ENCODE measurements at places on chromosomes 11 and 22.
A peak's percentile ranks its signal among the peaks of the same experiment; 100 is the strongest.

DNA sequence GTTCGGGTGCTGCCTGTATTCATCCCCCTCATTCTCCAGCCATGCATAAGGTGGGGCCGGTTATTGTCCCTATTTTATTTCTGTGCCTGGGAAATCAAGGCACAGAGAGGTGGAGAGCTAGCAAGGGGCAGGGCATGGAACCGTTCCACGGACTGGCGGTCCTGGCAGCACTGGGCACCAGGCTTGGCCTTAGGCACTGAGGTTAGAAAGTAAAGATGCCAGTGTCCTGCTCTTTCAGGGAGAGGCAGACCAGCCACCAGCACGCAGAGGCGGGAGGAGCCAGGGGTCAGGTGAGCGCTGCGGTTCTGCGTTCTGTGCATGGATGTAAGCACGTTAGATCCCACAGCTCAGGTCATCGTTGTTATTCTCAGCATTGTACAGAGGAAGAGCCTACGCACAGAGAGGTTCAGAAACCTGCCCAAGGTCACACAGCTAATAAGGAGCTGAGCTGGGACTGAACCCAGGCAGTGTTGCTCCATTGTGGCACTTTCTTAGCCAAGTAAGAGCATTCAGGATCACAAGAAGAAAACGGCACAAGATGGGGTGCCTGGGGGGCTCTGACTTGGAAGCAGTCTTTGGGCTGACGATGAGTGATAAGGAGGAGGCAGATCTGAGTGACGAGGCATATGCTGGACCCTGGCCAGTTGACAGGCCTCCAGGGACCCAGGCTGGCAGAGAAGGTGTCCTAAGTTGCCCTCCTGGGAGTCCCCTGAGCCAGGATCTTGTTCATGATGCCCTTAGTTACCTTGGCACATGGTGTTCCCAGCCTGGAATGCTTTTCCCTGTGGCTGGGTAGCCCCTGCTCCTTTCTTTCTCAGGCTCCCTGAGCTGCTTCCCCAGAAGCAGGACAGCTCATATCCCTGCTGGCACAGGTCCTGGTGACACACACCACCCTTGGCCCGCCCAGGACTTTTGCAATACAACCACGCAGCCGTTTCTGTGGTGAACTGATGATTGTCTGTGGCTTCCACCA lies 41.1 kb downstream of the OSBPL5 start:
- DNase-seq: no peak

DNA sequence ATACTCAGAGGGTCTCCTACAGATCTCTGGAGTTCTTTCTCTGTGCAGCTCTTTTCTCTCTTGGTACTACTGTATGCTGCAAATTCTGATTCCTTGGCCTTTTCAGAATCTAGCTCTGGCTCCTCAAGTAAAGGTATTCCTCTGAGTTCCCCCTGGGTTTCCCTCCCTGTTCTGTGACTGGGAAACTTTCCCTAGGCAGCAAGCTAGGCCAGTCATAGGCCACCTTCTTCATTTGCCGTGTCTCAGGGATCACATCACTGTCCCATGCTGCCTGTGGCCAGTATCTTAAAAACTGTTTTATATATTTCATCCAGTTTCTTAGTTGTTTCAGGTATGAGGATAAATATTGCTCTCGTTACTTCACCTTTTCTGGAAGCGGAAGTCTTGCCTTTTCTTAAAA lies 71.2 kb downstream of the FAM83F start:
- DNase-seq: no peak

DNA sequence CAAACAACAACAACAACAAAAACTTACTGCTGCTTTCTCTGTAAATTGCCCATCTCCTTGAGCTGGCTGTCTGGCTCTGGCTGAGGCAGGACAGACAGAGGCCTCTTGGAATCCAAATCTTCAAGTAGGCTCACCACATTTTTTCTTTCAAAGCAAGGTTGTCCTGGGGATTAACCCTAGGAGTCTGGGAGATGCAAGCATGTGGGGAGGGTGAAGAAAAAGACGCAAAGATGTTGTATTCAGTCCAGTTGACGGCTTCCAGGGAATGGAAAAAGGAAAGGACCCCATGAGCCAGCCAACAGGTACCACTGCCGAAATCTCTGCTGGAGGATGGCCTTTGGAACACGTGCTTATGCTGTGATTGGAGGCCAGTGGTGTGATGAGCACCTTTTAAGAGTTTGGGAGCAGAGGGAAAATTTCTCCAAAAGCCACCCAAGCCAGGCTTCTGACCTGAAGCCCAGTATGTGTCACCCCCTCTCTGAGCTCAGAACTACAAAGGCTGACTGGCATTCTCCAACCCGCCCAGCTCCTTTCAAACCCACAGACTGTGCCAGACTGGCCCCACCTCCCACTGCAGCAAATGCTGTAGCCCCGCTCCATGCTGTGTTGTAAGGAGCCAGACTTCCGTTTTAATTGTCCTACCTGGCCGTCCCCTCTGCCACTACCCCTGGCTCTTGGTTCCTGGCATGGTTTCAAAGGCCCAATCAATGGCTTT lies 10.8 kb downstream of the BLID start:
- DNase-seq: no peak

DNA sequence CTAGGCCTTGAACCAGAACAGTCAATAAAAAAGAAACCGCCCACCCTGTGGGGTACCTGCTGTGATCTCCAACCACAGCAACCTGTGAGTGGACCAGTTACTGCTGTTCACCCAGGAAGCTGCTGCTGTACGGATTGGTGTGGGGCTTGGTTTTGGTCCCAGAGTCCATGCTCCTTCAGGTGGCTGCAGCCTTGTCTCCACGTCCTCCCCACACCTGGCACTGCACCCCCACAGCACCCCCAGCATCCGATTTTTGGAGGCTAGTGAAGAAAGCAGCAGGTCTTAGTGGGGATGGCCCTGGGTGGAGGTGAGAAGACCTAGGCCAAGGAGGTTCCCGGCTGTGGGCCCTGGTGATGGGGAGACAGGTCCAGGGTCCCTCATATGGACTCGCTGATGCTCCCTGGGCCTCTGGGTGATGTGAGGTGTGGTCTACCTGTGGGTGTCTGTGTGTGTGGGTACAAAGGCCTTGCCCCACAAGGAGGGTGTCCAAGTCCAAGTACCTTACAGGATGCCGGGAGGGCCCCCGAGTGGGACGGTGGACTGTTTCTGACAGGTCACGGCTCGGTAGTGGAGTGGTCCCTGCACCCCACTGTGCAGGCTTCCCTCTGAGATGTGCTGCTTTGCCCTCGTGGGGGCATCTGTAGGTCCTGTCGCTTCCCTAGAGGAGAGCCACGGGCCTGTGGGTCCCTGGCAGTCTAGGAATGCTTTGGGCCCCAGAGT lies 283.4 kb downstream of the TBC1D22A start:
- DNase-seq: no peak

- DNase-seq: no peak
Measured at GRCh38 chr11:88402192-88402715, 64.7 kb upstream of the CTSC start.

DNA sequence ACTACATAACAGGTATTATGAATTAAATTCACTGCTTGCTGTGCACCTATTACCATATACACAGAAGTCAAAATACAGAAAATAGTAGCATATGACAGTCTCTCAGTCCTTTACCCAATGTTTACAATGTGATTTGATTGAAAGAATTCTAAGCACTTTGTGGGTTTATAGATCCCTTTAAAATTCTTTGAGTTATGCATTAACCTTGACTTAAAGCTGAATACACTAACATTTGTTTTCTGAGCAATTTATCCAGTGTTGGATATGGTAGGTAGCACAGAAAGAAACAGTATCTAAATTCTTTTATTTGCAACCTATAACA lies 230.8 kb upstream of the DDI1 start:
- DNase-seq: no peak

DNA sequence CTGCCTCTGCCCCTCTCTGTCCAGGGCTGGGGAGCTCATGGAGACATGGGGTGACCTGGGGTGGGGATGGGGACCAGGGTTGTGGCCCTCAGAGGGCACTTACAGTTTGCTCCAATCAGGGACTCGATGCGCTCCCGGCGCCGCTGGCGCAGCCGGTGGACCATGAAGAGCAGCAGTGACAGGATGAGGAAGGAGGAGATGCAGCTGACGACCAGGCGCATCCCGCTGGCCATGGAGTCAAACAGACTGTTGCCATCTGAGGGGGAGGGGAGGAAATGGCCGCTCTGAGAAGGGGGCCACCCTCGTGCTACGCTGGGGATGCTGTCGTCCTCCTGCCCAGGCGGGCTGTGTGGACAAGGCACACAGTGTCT lies 80.5 kb downstream of the DGCR2 start:
- DNase-seq: no peak

GRCh38 chr22:27576815-27577573 lies 224.6 kb downstream of the MN1 start:
- DNase-seq: no peak

DNA sequence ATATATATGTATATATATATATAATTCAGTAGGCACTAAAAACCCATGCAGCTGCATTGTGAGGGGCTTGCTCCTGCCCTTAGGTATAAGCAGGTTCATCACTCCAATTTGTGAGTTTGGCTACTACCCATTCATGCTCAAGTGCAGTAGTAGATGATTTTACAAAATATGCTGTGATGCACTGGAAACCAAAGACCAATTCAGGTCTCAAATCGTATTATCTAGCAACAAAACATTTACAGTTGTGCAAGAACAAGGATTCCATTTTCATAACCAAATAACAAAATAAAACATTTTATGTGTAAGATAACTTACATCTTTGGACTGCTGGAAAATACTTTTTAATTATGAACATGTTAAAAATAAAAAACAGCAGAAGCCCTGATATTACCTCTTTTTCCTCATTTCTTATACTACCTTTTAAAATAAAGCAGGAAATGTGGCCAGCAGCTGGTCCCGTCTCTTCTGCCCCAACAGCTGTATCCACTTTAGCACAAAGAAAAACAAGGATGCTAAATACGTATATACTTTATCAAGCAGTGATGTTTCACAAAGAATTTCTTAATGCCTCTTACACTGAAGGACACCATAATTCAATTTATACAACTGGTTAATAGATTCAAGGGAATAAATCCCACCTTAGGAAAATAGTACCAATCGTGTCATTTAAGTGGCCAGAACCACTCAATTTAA lies 2.8 kb downstream of the CREBZF start:
- no peak for DNase-seq

GRCh38 chr11:12192794-12193514 lies 82.6 kb downstream of the MICAL2 start:
- DNase-seq: no peak

DNA sequence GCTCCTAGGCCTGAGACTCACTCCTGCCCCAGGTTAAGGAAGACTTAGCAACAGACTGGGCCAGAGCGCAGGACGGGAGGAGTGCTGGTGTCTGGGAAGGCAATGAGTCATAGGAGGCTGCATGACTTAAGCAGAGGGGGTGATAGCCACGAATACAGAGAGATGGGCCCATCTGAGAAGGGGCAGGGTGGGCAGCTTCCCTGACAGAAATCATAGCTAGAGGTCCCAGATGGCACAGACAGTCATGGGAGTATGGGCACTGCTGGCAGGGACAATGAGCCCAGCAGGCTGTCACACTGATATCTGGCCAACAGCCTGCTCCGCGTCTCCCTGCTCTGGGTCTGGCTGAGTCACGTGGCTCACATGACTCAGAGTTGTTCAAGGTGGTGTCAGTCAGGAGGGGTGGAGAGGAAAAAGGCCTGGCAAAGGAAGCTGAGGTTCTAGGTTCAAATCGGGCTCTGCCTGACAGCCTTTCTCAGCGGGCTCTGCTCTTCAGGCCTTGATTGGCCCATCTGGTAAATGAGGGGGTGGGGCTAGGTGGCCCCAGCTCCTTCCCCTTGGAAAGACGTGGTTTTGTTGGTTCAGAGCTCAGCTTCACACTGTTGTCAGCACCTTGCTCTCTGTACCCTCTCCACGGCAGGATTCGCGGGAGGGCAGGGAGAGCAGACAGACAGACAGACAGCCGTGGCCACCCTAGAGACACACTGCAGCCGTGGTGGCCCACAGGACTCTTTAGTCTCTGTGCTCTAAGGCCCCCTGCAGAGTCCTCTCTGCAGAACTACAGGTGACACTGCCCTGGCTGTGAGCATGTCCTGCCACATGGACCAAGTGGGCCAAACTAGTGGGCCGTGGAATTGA lies 47.8 kb downstream of the DBX1 start:
- no peak for DNase-seq

GRCh38 chr22:25494774-25495173 lies 69.7 kb upstream of the GRK3 start:
- DNase-seq: no peak

DNA sequence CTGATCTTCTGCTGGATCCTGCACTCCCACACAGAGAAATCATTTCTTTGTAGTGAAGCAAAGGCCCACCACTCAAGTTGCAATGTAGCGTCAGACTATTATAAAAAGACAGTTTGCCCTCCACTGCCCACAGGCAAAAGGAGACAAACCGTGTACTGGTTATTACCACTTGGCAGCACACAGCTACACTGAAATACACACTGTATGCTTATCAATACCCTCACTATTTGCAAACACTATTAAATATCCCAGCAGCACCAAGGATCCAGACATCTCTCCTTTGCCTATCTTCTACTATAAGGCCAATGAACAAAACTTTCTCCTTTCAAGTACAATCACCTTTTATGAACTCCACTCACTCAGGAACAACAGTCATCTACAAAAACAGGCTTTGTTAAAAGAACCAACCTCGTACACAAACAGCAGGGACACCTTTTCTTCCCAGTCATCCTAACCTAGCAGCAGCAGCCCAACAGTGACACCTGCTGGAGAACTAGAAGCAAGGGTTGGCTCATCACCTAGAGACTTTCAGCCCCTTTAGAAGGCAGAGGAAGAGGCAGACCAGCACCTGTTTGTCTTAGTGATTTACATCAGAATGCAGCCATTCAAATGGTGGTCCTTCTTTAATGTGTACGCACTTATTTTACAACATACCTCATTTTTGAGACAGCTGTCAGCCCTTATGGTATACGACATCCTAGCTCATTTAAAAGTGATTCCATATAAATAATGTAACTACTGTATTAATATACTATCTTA lies 56.1 kb downstream of the AMBRA1 start:
- peak; percentile 30 for DNase-seq

- DNase-seq: no peak
Measured at GRCh38 chr11:128632141-128632791, 44.9 kb upstream of the ETS1 start.

- no peak for DNase-seq
Measured at GRCh38 chr22:45218976-45219375, 21.7 kb downstream of the KIAA0930 start.

DNA sequence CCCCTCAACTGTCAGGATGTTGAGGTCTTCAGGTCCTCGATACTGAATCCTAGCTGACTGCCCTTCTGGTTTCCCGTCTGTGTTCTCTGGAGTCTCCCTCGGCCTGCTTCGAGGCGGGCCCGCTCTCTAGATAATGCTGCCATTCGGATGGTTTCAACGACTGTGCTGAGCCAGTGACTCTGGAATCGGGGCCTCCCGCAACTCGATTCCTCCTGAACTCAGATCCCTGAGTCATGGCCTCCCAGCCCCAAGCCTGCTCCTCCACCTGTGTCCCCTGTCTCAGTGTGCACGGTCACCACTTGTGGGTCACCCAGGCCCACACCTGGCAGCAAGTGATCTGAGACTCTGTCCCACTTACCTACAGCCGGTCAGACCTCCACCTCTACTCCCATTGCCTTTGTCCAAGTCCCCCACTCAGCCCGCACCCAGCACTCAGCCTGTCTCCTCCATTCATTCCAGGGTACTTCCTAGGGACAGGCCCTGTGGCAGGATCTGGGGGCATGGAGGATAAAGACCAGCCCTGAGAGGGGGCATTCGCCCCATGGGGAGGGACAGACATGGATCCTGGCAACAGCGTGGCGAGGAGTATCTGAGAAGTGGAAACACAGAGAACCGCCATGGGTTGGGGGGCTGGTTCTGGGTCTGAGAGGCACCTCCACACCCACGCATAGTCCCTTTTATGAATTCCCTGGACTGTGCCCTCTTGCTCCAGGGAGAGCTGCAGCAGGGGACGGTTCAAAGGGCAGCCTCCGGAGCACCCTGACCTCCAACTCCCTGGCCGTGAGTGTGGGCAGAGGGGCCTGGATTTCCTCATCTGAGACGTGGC lies 14.3 kb downstream of the MPST start:
- no peak for DNase-seq

- DNase-seq: no peak
Measured at GRCh38 chr11:112013497-112014164, 11.6 kb upstream of the DLAT start.
